ENCODE measurements at places on chromosomes 5 and 9.

DNA sequence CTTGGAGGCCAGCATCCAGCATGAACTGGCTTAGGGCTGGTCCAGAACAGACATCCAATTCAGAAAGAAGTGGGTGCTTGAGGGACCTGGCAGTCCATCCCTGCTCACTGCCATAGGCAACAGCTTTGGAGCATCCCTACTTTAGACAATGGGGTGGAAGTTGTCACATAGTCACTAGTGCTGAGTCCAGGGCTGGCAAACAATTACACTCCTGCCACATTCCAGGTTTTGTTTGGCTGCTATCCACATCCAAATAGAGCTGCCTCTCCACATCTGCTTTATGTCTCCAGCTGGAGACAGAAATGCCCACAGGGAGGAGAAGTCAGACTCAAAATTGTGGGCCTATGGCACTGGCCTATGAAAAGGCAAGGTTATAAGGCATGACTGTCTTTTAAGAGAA, 7.0 kb downstream of the FSTL4 start:
- DNase-seq: no peak

DNA sequence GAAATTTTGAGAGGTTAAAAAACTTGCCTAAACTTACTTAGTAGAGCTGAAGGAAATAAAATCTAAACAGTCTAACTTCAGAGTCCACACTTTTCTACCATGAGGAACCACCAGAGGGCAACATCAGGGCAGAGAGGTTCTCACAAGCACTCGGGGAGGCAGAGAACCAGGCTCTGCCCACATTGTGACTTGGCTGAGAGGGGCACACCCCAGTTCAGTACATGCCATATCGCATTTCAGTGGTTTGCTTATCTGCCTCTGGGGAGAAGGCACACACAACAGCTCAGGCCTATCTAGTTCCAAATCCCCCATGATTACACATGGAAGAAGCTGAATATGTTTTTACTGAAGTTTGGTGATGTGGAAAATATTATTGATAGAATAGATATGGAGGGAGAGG, 49.2 kb downstream of the EQTN start:
- peak; percentile 7 for DNase-seq

DNA sequence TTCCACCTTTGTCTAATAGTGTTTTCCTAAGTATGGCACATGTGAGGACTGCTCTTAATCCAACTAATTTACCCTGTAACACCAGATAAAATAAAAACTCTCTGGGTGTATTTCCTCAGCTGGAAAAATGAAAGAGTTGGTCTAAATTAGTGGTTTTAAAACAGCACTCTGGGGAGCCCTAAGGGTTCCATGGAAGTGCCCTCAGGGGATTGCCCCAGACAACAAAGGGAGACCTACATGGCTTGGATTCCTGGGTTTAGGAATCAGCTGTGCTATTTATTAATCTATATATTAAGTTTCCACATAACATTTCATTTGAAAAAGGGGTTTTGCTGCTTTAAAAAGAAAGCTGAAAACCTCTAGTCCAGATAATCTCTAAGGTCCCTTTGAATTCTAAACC, 20.2 kb downstream of the ADAMTS6 start:
- no peak for DNase-seq

DNA sequence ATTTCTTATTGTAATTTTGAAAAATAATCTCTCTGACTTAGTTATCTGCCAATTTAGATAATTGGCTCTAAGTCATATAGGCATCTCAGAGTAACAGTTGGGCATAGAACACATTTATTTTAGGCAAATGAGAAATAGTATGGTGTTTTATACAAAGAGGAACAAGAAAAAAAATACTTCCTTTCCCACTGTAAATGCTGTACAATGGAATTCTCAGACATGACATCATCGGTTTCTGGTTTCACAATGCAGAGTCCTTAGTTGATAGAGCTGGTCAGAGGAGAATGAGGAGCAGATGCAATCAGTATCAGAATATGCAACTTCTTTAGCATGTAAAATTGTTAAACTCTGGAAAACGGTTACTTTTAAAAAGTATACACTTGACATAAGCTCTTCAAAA, 49.4 kb downstream of the PLK2 start:
- DNase-seq: peak; percentile 39

- no peak for DNase-seq
Measured at GRCh38 chr5:68196876-68197275, 18.7 kb upstream of the PIK3R1 start.

GRCh38 chr5:151222790-151223446, 974 bp downstream of the CCDC69 start:
- peak; percentile 74 for DNase-seq

Measured in MM.1S (cell line).